T-helper 17 cell (primary cell): ENCODE measurements at places on chromosomes 4 and X.
A peak's percentile ranks its signal among the peaks of the same experiment; 100 is the strongest.

DNA sequence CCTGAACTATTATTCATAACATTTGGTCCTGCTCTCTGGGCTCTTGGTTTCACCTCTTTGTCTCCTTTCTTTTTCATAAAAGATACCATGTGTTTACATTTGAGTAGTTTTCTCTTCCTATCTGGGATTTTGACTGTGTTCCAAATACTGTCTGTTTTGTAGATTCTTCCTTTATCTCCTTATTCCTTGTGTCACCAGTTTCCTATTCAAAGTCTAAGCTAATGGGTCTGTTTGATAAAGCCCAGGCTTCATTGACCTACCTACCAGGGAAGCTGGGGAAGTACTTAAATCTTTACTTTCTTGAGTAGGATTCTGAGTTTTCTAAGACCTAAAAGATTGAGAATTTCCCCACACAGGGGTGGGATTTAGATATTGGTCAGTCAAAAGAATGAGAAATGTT is 409.5 kb downstream of the RAPGEF2 start:
- no peak overlapping the region for H3K4me3 ChIP-seq
- no peaks in the 10 kb centered on the region for H3K36me3 ChIP-seq
- no peak for DNase-seq
- no peak overlapping the region for H3K27ac ChIP-seq
- H3K4me1 ChIP-seq = no peaks in the 10 kb centered on the region

GRCh38 chr4:3641501-3641900 is 109.3 kb upstream of the LRPAP1 start:
- H3K4me1 ChIP-seq = peaks cover 2% of the 10 kb centered on the region
- H3K36me3 ChIP-seq = no peaks in the 10 kb centered on the region
- no peak overlapping the region for H3K27ac ChIP-seq
- peaks cover 32% of the 10 kb centered on the region for H3K27me3 ChIP-seq

- no peaks in the 10 kb centered on the region for H3K36me3 ChIP-seq
- no peak overlapping the region for H3K4me3 ChIP-seq
- no peak overlapping the region for H3K27ac ChIP-seq
- peaks cover 2% of the 10 kb centered on the region for H3K4me1 ChIP-seq
- H3K27me3 ChIP-seq = peaks cover 11% of the 10 kb centered on the region
- no peak for DNase-seq
Measured at GRCh38 chr4:173005912-173006633, 162.5 kb upstream of the GALNT7 start.

DNA sequence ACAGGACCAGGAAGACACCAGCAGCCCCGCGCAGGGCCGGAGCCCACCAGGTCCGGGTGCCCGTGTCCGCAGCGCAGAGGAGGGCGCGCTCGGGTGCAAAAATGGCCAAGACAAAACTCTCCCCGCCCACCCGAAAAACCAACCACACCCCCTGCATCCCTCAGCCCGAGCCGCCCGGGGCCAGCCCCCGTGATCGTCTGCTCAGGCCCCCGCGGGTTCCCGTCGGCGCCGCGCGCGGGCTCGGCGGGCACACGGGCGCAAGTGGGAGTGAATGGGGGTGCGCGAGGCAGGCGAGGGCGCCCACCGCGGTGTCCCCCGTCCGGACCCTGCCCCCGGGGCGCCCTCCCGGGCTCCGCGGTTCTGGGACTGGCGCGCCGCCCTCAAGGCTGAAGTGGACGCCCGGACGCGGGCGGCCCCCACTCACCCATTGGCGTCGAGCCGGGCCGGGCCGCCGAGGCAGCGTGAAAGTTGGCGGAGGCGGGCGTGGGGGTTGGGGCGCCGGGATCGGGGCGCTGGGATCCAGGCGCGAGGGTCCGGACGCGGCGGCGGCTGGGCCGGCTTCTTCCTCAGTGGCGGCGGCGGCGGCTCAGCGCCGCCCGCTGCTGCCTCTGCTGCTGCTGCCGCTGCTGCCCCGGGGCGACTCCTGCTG is 393 bp downstream of the SH3KBP1 start:
- no peaks in the 10 kb centered on the region for H3K27me3 ChIP-seq
- H3K27ac ChIP-seq = peak overlapping the region; percentile 73
- no peaks in the 10 kb centered on the region for H3K36me3 ChIP-seq
- peak; percentile 9 for DNase-seq
- H3K4me1 ChIP-seq = peaks cover 24% of the 10 kb centered on the region
- H3K4me3 ChIP-seq = peak overlapping the region; percentile 86

- H3K27me3 ChIP-seq = peaks cover 14% of the 10 kb centered on the region
- H3K36me3 ChIP-seq = peaks cover 4% of the 10 kb centered on the region
- H3K27ac ChIP-seq = no peak overlapping the region
- no peak for DNase-seq
- H3K4me1 ChIP-seq = peaks cover 2% of the 10 kb centered on the region
Measured at GRCh38 chrX:43615660-43616059, 40.4 kb upstream of the MAOA start.

- peaks cover 4% of the 10 kb centered on the region for H3K4me1 ChIP-seq
- H3K4me3 ChIP-seq = no peak overlapping the region
- H3K27me3 ChIP-seq = peaks cover 5% of the 10 kb centered on the region
- no peak overlapping the region for H3K27ac ChIP-seq
Measured at GRCh38 chrX:112735147-112735546, 55.4 kb upstream of the LHFPL1 start.

GRCh38 chrX:124216396-124217115 is 115.9 kb upstream of the TEX13D start:
- H3K36me3 ChIP-seq = no peaks in the 10 kb centered on the region
- no peaks in the 10 kb centered on the region for H3K27me3 ChIP-seq
- DNase-seq = no peak

DNA sequence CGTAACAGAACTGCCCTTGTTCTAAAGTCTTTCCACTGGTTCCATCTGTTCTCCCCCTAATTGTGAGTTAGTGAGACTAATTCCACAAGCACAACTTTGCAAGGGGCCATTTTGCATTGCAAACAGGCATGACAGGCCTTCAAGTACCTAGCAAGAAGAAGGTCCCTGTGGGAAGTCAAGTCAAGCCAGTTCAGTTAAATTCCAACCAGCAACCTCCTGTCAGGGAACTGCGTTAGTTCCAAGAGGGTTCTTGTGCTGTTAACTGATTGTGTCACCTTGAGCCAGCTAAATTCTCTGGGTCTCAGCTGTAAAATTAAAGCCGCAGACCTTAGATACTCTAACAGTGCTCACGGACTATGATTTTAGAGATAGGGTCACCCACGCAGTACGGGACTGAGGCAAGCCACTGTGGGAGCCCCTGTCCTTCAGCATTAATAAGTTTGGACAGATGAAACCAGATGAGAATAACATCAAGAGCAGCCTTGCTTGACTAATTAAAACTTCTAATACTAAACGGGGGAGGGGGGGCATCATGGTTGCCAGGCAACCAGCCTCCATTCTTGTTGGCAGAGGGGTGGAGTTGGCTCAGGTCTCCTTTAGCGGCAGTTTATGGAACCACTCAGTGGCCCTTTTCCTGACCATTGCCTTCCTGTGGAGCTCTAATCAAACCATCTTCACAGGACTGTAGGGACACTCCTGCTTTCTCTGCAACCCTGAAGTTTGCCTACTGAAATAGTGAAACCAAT is 24.1 kb upstream of the TMEM150C start:
- H3K36me3 ChIP-seq = peaks cover 2% of the 10 kb centered on the region
- no peak for DNase-seq
- no peak overlapping the region for H3K4me3 ChIP-seq
- no peak overlapping the region for H3K27ac ChIP-seq
- H3K4me1 ChIP-seq = no peaks in the 10 kb centered on the region
- H3K27me3 ChIP-seq = peaks cover 24% of the 10 kb centered on the region

DNA sequence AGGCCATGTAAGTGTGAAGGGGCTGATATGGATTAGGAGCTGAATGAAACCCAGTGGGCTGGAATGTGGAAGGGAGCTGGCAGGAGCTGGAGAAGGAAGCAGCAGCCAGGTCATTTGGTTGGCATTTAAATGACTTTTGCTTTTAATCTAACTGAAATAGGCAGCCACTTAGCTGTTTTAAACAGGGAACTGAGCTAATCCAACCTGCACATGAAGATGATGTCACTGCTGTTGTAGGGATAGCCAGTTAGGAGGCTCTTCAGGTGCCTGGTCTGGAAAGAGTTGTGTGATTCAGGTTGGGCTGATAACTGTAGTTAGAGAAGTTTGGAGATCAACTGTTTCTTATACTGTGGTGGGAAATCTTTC is 122.4 kb downstream of the PALLD start:
- no peak overlapping the region for H3K27ac ChIP-seq
- peaks cover 2% of the 10 kb centered on the region for H3K36me3 ChIP-seq
- no peaks in the 10 kb centered on the region for H3K4me1 ChIP-seq
- H3K4me3 ChIP-seq = no peak overlapping the region
- no peak for DNase-seq
- H3K27me3 ChIP-seq = peaks cover 48% of the 10 kb centered on the region

DNA sequence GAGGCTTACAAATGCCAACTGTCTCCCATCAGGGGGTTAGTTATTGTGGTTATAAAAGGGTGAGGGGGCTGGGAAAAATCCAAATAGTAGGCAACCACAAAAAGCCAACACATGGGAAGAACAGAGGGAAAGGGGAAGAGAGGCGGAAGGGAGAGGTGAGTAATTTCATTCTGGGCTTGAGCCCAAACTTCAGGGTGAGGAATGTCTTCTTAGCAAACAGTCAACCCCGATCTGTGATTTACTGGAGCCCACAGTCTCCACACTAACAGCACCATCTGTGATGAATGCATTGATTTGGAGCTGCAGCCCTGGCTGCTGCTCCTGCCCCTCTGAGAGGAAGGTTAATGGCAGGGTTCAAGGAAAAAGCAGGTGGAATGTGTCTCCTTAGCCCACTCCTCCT is 162.2 kb upstream of the GPR101 start:
- H3K36me3 ChIP-seq = no peaks in the 10 kb centered on the region
- peaks cover 20% of the 10 kb centered on the region for H3K27me3 ChIP-seq
- H3K27ac ChIP-seq = no peak overlapping the region
- H3K4me1 ChIP-seq = peaks cover 2% of the 10 kb centered on the region

DNA sequence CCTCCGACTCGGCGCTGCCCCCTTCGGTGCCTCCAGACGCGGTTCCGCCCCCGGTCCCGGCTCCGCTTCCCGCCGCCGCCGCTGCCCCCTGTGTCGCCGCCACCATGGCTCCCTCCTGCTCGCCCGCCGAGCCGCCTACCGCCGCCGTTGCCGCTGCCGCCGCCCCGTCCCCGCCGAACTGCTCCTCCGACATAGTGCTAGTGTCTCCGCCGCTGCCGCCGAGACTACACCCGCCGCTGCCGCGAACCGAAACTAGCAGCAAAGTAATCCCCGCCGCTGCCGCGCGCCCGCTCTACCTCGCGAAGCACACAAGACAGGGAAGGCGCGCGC is 340 bp downstream of the HNRNPD start:
- H3K27ac ChIP-seq = peak overlapping the region; percentile 99
- H3K4me1 ChIP-seq = peaks cover 44% of the 10 kb centered on the region
- no peak for DNase-seq
- H3K4me3 ChIP-seq = peak overlapping the region; percentile 98
- H3K27me3 ChIP-seq = no peaks in the 10 kb centered on the region

DNA sequence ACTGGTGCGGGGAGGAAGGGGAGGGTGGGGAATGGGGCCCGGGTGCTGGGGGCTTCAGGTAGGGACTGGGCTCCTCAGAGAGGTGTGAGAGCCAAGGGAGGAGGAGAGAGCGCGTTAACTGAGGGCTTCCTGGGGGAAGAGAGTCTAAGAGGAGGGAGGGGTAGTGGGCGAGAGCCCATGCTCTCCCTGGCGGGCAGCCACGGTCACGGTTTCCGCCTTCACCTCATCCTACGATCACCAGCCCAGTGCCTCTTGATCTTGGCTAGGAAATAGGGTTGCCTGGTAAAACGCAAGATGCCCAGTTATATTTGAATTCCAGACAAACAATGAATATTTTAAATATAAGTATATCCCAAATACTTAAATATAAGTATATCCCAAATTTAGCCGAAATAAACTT is 60.8 kb upstream of the GRPEL1 start:
- H3K4me3 ChIP-seq = no peak overlapping the region
- no peaks in the 10 kb centered on the region for H3K4me1 ChIP-seq
- peaks cover 10% of the 10 kb centered on the region for H3K27me3 ChIP-seq
- H3K36me3 ChIP-seq = no peaks in the 10 kb centered on the region

DNA sequence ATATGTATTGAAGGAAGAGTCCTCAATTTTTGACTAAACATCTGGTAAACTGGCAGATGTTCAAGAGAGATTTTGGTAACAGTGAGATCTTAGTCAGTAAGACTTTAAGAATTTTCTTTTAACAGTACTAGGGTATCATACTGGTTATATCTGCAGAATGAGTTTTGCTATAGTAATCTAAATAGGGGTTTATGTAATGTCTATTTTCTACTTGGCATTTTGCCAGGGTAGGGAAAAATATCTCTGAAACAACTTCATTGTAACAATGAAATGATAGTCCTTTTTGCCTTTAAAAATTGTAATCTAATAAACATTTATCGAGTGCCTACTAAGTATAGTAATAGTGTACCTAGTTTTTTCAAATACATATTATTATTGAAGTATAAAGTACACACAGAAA is 32.1 kb downstream of the XK start:
- H3K27ac ChIP-seq = no peak overlapping the region
- H3K27me3 ChIP-seq = peaks cover 6% of the 10 kb centered on the region
- no peaks in the 10 kb centered on the region for H3K4me1 ChIP-seq
- DNase-seq = no peak

- H3K4me1 ChIP-seq = no peaks in the 10 kb centered on the region
- H3K36me3 ChIP-seq = no peaks in the 10 kb centered on the region
- DNase-seq = no peak
Measured at GRCh38 chr4:41061482-41062185, 152.7 kb downstream of the APBB2 start.

- H3K27ac ChIP-seq = no peak overlapping the region
- peaks cover 12% of the 10 kb centered on the region for H3K27me3 ChIP-seq
- H3K36me3 ChIP-seq = no peaks in the 10 kb centered on the region
- no peak overlapping the region for H3K4me3 ChIP-seq
- no peak for DNase-seq
Measured at GRCh38 chr4:20554134-20554533, 146.1 kb upstream of the PACRGL start.

GRCh38 chr4:76233529-76233928 is 18.0 kb upstream of the FAM47E start:
- H3K27me3 ChIP-seq = peaks cover 12% of the 10 kb centered on the region
- H3K4me3 ChIP-seq = no peak overlapping the region
- no peak for DNase-seq
- H3K4me1 ChIP-seq = no peaks in the 10 kb centered on the region
- no peak overlapping the region for H3K27ac ChIP-seq

GRCh38 chr4:142402900-142403299 is 443.2 kb downstream of the INPP4B start:
- peaks cover 9% of the 10 kb centered on the region for H3K36me3 ChIP-seq
- peaks cover 54% of the 10 kb centered on the region for H3K4me1 ChIP-seq
- peak overlapping the region; percentile 97 for H3K27ac ChIP-seq
- H3K4me3 ChIP-seq = peak overlapping the region; percentile 93

DNA sequence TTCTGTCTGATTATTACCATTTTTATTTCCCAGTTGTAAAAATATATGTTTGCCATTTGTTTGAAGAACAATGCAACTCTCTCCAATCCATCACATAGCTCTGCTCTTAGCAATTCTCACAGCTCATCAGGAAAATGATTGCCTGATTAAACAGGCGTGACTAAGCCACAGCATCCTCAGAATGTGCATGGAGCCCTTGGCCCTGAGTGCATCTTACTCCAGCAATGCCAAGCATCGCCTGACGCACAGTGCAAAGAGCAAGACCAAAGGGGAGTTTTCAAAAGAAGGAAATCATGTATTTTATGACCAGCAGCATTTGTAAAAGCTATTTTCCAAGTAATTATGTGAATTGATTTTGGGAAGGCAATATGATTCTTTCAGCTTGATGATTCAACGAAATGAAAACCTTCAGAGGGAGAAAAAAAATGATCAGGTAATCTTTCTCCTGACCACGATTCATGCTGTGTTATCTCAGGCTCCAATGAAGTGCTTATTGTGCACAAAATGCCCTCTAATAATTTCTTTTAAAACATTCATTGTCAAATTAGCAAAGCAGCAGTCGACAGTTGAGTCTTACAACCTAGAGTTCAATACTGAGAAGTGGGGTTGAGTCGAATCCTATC is 138.0 kb upstream of the FAM9B start:
- H3K27ac ChIP-seq = no peak overlapping the region
- H3K36me3 ChIP-seq = no peaks in the 10 kb centered on the region
- H3K4me3 ChIP-seq = no peak overlapping the region
- no peaks in the 10 kb centered on the region for H3K27me3 ChIP-seq
